ENCODE measurements at places on chromosomes 13 and 19. TPM values are rescaled to one million over a fixed set of nuclear protein-coding genes. Genes with fewer than 3 reads are reported as not detected.

The PLK5 gene
- polyA plus RNA-seq, result 0.09 TPM

The CLIP3 gene
- 22.4 TPM for polyA plus RNA-seq

The CASP14 gene
- polyA plus RNA-seq, result not detected

The SRRM5 gene
- 1.3 TPM for polyA plus RNA-seq

DNA sequence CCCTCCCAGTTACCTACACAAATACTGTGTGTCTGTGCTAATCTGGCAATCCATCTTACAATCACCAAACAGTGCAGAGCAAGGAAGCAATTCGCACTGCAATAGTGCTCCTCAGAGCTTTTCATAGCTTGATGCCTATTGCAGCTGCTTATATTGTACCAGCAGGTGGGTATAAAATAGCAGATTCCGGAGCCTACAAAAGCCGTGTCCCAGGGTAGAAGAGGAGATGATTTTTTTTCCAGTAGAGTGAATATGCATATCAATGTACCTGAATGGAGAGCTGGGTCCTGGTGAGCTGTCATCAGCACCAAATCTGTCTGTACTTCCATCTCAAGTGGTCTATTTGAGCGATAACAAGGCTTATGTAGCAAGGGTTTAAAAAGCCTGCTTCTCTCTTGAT, 668.4 kb downstream of the DIAPH3 start:
- no peak for DNase-seq

GRCh38 chr19:5103061-5103701, 134.3 kb downstream of the KDM4B start:
- no peak for DNase-seq

GRCh38 chr19:42693760-42694350, 46.4 kb downstream of the PSG3 start:
- DNase-seq, result peak; percentile 0

Data from left lung (tissue), 14 donors.